ENCODE measurements at places on chromosomes 2 and 18. TPM values are rescaled to one million over a fixed set of nuclear protein-coding genes. Genes with fewer than 3 reads are reported as not detected.

The MLPH gene
- total RNA-seq: 2.8 TPM

The MC5R gene
- total RNA-seq: not detected

The SERPINB2 gene
- total RNA-seq: 0.67 TPM

The ANKRD62 gene
- total RNA-seq: not detected

The KYNU gene
- 0.75 TPM for total RNA-seq

The AMER3 gene
- not detected for total RNA-seq

The TMEM247 gene
- total RNA-seq: not detected

The ALPG gene
- total RNA-seq: not detected

The CCDC68 gene
- not detected for total RNA-seq

The HOXD13 gene
- not detected for total RNA-seq

The SRD5A2 gene
- total RNA-seq: not detected

Measured in mammary epithelial cell (primary cell).